ENCODE measurements at places on chromosomes 7 and 10.

DNA sequence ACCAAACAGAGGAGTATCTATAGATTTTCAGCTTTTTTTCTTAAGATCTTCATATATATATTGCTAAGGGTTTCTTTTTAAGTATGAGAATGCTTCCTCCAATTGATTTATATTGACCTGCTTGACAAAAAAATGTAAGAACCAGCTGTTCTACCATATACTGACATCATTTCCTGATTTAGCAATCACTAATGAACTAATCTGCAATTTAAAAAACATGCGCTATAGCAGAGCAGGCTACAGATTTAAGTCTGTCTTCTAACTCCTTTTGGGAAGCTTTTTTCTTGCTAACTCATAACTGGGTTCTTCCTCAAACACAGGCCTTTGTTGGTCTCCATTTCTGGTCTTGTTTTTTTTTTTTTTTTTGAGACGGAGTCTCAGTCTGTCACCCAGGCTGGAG lies 33.2 kb downstream of the ABCC2 start:
- no peak for DNase-seq

GRCh38 chr10:73590881-73591799 lies at the start of gene USP54:
Gene USP54 (minus strand): TSS chr10:73591342. CDS start chr10:73575658, 15,684 bp downstream.
- no peak for DNase-seq

- DNase-seq = no peak
Observed at GRCh38 chr10:49408519-49409306, 12.8 kb upstream of the DRGX start.

GRCh38 chr7:54758702-54759592 lies at the start of gene SEC61G:
Gene SEC61G (minus strand): TSS chr7:54759211. CDS start chr7:54757588, 1,623 bp downstream.
- peak; percentile 95 for DNase-seq

- no peak for DNase-seq
Observed at GRCh38 chr7:127692200-127692599, 40.2 kb downstream of the SND1 start.

- no peak for DNase-seq
Observed at GRCh38 chr10:122288262-122288661, 17.2 kb downstream of the BTBD16 start.

DNA sequence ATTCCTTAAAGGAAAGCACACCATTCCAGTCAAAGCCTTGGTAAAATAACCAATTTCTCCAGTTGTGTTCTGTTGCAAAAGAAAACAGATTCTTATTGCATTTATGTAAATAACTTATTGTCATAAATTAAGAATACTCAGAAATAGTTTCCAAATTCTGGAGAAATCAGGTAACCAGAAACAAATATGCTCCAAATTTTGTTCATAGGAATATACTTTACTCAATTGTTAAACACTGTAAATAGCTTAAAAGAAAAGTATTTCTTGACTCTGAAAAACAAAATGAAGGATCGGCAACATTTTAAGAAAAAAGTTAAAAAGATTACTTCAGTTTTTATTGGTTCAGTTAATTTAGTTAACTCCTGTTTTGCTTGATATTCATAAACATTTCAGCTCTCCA lies 67.1 kb upstream of the PIK3CG start:
- no peak for DNase-seq

DNA sequence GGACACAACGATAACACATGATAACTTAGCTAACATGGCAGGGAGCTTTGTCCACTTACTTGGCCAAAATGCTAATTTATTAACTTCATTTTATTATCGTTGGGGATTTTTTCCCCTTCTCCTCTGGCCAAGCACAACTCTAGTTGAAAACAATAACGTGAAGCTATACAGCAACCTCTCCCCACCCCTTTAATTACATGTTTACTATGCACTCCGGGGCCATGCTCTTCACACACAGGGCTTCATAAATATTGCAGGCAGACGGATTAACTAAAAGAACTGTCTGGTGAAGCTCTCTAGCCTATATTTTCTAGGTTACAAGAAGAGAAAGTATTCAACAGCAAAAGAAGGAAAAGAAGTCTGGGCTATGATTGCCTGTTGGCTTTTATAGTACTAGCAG lies 51.7 kb downstream of the XRCC2 start:
- no peak for DNase-seq

DNA sequence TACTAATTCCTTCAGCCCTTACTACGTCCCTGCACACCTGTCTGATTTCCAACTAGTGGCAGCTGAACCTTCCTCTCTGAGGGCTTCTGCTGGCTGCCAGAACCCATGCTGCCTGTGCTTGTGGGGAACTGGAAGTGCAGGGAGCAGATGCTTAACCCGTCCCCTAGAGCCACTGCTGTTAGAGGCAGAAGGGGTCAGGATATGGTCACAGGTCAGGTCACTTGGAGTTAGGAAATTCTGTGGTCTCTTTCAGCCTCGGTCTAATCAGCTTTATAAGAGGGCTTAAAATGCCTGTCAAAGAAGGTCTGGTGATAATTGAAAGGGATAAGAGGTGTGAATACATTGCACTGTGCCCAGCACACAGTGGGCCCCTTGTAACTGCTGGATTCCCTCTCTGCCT lies 82.0 kb downstream of the PLPP4 start:
- no peak for DNase-seq

DNA sequence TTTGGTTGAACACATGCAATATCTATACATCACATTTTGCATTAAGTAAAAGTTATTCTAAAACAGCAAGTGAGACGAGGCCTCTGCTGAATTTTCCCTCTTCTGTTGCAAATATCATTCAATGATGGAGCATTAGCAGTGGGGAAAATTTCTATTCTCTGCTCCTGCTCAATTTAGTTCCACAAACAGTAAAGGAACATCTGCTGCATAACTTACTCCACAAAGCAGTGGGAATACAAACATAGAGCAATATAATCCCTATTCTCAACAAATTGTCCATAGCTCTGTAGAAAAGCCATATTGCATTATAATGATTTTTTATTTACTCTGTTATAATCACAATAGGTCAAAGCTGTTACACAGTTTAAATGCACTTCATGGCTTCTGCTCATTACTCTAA lies 5.9 kb downstream of the AGR3 start:
- DNase-seq = no peak

- DNase-seq = no peak
Observed at GRCh38 chr7:141157138-141157765, 83.4 kb downstream of the TMEM178B start.

GRCh38 chr7:71386152-71386785 lies 254.3 kb downstream of the GALNT17 start:
- no peak for DNase-seq

- DNase-seq = no peak
Observed at GRCh38 chr10:69107176-69107490, 16.8 kb upstream of the VPS26A start.

GRCh38 chr10:34719328-34719727 lies 95.8 kb downstream of the PARD3 start:
- DNase-seq = no peak

DNA sequence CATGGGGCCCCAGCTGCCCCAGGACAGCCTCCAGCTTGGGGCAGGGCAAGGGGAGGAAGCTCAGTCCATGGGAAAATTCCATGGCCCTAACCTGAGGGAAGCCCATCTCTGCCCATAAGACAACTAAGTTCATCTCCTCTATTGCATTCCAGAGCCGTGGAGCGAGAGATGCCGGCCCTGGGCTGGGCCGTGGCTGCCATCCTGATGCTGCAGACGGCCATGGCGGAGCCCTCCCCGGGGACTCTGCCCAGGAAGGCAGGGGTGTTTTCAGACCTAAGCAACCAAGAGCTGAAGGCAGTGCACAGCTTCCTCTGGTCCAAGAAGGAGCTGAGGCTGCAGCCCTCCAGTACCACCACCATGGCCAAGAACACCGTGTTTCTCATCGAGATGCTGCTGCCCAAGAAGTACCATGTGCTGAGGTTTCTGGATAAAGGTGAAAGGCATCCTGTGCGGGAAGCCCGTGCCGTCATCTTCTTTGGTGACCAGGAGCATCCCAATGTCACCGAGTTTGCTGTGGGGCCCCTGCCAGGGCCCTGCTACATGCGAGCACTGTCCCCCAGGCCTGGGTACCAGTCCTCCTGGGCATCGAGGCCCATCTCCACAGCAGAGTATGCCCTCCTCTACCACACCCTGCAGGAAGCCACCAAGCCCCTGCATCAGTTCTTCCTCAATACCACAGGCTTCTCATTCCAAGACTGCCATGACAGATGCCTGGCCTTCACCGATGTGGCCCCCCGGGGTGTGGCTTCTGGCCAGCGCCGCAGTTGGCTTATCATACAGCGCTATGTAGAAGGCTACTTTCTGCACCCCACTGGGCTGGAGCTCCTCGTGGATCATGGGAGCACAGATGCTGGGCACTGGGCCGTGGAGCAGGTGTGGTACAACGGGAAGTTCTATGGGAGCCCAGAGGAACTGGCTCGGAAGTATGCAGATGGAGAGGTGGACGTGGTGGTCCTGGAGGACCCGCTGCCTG lies 4.3 kb downstream of the AOC1 start:
- DNase-seq = no peak

DNA sequence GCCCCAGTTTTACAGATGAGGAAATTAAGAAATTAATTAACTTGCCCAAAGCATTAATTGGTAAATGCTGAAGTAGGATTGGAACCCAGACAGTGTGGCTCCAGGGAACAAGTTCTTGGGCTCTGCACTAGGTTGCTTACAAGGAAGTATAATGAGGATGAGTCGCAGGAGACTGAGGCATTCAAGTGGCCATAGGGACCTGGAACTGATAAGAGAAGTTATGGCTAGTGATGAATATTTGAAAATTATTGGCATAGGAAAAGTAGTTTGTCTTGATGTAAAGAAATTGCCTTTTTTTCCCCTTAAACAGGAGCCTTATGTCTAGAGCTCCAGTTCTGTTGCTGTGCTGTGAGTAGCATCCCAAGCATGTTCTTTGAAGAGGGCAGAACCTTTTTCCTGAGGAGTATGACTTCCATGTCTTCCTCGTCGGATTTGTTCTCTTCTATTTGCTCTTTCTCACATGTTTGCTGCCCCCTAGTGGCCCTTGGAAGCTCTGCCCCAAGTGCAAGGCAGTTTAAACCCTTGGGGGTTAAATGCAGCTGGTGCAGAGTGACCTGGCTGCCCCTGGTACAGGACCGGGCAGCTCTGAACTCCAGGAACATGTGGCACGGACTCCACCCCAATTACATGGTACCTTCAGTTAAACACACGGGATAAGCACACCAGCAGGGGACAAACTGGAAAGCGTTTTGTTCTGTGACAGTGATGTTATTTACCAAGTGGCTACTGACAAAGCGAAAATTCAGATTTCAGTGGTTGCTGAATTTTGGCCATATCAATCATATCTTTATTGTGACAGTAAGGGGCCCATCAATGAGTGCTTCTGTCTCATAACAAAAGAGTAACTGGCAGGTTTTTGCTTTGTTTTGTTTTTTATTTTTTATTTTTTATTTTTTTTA lies 148.8 kb downstream of the HECW1 start:
- peak; percentile 58 for DNase-seq

- DNase-seq = peak; percentile 83
Observed at GRCh38 chr7:102425639-102426267, 7.6 kb upstream of the ORAI2 start.

DNA sequence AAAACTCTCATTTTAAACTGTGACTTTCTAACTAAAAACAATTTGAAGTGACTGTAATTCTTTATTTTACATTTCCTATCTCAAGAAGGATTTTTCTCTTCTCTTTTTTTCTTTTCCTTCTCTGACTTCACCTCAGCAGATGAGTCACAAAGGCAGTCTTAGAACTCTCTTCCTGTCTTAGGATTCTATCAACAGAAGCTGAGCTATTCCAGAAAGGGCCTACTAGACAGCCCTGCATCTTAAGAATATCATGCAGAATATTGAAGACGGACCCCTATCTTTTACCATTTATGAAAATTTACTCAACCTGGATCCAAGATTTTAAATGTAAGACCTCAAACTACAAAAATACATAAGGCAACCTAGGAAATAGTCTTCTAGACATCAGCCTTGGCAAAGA lies 365.7 kb upstream of the SEMA3C start:
- DNase-seq = no peak

- no peak for DNase-seq
Observed at GRCh38 chr7:156725073-156725472, 84.5 kb downstream of the RNF32 start.

DNA sequence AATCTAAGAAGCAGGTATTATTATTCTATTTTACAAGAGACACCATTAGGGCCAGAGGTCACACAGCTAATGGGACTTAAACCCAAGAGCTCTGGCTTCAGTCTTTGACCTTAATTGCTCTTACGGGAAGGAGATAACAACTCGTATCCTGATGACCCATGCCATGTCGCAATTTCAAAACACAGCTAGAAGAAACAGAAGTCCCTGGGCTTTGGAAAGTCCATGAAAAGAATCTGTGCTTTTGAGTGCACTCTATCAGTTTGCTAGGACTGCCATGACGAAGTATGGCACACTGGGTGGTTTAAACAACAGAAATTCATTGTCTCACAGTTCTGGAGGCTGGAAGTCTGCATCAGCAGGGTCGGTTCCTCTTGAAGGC lies 247.8 kb upstream of the AOAH start:
- DNase-seq = no peak

GRCh38 chr10:122054048-122055025 lies 65.4 kb downstream of the TACC2 start:
- DNase-seq = no peak

DNA sequence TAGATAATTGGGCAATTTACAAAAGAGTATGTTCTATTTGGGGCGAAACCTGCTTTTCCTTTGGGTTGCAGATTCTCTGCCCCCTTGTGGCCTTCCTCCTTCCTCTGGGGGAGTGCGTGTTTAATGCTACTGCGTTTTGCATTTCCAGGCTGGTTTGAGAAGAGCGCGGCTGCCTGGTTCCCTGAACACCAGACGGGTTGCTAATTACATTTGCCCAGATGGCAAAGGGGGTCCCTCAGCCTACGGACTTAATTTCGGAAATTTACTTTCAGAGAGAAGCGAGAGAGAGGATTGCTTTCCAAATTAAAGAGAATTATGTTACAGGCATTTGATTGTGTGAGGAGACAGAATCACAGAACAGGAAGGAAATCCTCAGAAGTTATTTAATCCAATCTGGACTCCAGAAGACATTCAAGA lies 91.9 kb upstream of the JAZF1 start:
- DNase-seq = peak; percentile 22
